ENCODE measurements at places on chromosomes 7 and 10.

GRCh38 chr7:130962109-130962508, 228.1 kb upstream of the KLF14 start:
- DNase-seq = no peak

DNA sequence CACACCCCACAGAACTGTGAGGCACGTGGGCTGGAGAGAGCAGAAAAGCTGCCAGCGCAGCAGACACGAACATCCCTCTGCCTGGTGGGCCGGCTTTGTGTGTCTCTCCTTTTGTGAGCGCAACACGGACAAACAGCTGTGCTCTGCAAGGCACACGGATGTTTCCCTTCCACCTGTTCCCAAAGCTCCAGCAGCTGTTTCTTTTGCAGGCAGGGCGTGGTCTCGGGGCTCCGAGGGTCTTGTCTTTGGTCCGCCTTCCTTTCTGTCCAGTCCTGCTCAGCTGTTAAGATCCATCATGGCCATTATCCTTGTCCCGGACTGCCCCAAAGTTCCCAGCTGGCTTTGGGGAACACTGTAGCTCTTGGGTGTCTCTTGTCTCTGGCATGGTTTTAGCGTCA, 32.7 kb upstream of the SH2B2 start:
- DNase-seq = no peak

- DNase-seq = no peak
These were observed 124.8 kb downstream of the CPED1 start for GRCh38 chr7:121113288-121113687.

GRCh38 chr10:75197906-75198305, 12.7 kb upstream of the VDAC2 start:
- no peak for DNase-seq

DNA sequence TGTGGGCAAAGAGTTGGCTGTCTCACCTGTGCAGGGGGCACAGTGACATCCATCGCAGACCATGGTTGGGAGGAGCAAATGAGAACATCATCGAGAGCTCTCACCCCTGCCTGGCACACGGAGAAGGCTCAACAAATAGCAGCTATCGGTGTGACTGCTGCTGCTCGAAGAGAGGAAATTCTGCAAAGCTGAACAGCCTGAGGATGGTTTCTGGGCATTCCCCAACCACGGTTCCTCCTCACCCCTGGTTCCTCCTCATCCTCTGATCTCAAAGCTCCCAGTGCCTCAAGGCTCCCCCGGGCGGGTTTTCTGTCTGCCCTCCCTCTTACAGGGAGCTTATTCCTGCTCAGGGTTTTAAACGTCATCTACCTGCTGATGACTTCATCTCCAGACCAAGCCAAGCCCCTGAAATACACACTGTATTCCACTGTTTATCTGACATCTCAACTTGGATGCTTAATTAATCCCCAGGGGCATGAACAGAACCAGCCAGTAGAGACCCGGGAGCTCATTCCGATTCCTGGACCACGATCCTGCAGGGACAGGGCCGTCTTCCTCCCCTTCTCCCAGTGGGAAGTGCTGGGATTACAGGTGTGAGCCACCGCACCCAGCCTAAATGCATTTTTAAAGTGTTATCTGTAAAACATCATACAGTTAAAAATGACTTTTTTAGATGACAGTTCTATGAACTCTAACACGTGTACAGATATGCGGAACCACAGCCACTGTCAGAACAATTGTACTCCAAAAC, 19.5 kb upstream of the NOM1 start:
- DNase-seq = no peak

DNA sequence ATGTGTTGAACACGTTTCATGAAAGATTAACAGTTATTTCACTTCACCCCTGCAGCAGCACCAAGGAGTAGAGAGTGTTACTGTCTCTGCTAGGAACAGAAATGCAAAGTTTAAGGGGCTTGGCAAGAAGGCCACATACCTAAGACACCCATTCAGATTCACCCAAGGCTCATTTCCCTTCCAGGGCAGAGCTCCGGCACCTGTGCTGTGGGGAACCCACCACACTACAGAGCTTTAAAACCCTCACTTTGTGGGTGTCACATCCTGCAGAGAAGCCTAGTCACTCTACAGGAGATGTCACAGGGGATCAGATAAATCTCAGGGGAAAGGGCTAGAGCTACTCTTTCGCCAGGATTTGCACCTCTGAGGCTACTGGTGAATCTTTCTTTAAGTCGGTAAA, 176.1 kb upstream of the KLF6 start:
- DNase-seq = no peak

DNA sequence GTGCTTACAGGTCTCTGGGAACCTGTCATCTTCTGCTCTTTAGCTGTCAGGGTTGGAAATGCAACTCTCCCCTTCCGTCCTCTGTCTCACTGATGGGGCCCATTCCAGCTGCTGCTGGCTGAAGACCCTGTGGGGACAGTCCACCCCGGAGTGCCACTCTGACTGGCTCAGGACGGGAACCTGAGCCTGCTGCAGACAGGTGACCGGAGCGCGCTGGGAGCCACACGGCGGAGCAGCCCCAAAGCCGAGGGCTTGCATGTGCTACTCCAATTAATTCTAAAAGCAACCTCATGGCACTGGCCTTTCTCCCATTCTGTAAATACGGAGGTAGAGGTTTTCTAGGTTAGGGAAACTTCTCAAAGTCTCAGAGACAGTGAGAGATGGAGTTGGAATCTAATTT, 223.5 kb upstream of the PITRM1 start:
- DNase-seq = no peak

- no peak for DNase-seq
These were observed 89.2 kb upstream of the BMPER start for GRCh38 chr7:33816106-33816505.

- DNase-seq = no peak
These were observed 4.1 kb upstream of the BMPR1A start for GRCh38 chr10:86752311-86752710.

DNA sequence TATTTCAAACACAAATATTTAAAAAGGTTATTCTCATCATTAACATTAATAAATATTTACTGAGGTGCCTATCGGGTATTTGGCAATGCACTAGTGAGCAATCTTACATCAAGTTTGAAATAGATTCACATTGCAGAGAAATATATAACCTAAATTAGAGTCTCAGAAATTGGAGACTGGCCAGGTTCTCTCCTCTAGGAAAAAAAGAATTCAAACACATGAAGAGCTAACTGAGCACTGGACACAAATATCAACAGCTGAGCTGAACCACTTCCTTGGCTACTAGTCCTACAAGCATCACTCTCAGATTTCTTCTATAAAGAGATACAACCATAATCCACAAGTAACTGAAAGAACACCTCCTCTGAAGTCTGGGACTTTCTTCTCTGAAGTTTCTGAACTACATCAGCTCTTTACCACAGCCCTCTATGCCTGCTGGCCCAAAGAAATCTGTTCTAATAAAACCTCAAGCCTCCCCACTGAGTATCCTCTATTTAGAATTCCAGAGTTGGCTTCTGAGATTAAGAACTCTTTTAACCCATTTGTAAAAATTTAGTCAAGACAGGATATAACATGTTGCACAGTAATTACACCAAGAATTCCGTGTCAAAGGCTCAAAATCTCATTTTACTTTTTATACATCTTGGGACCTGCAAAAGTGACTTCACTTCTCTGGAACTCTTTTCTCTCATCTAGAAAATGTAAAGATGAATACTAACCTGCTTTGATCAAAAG, 45.2 kb downstream of the MTERF1 start:
- no peak for DNase-seq

- no peak for DNase-seq
These were observed 51.4 kb upstream of the PDCD4 start for GRCh38 chr10:110820321-110820814.

- DNase-seq = no peak
These were observed 79.1 kb downstream of the MGMT start for GRCh38 chr10:129546106-129546505.

- no peak for DNase-seq
These were observed 20.6 kb upstream of the SLC13A1 start for GRCh38 chr7:123220396-123220795.

- DNase-seq = no peak
These were observed 149.0 kb upstream of the CDCA7L start for GRCh38 chr7:22094413-22095342.

- DNase-seq = no peak
These were observed 107.3 kb downstream of the ZMIZ1 start for GRCh38 chr10:79176052-79176501.

DNA sequence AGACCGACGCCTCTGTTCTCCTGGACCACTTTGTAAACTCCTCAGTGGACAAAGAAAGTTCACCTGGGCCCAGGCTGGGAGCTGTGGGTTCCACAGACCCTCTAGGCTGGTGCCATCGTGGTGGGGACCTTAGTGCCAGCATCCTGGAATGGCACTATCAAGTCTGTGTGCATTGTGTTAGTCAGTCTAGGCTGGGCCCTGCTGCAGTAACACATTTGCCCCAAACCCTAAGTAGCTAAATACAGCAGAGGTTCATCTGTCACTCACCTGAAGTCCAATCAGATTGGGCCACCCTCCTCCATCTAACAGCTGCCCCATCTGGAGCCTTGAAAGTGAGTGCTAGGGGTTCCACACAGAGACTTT, 110.8 kb downstream of the RGS10 start:
- DNase-seq = no peak

DNA sequence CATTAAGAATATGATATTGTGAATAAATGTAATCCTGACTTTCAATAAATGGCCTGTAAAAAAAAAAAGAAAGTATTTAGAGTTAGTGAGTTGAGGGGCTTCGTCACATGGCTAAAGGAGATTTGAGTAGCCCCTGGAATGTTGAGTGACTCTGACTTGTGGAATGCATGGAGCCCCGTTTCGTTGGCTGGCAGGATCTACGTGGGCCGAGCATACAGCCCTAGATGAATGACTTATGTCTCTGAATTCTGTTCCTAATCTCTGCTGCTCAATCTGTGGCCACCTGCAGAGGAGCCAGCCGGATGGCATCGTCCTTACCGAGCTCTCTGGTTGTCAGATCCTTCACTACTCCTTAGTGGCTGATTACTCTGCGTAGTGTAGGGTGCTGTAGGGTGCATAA, 155.7 kb downstream of the MGMT start:
- no peak for DNase-seq

DNA sequence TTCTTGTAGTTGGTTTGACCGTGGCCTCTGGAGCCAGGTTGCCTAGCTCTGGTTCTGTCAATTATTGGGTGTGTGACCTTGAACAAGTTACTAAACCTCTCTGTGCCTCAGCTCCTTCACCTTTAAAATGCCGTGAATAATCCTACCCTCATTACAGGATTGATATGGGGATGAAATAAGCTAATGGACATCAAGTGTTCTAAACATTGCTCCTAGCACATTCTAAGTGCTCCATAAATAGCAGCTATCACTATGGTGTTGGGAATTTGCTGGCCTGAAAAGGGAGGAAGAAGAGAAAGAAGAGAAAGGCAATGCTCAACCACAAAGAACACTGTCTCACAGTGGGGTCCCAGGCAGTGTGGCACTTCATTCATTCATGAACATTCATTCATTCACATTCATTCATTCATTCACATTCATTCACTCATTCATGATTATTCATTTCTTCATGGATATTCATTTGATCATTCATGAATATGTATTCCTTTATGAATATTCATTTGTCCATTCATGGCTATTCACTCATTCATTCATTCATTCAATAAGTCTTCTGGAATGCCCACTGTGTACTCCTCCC, 38.8 kb downstream of the TMEM130 start:
- DNase-seq = no peak

DNA sequence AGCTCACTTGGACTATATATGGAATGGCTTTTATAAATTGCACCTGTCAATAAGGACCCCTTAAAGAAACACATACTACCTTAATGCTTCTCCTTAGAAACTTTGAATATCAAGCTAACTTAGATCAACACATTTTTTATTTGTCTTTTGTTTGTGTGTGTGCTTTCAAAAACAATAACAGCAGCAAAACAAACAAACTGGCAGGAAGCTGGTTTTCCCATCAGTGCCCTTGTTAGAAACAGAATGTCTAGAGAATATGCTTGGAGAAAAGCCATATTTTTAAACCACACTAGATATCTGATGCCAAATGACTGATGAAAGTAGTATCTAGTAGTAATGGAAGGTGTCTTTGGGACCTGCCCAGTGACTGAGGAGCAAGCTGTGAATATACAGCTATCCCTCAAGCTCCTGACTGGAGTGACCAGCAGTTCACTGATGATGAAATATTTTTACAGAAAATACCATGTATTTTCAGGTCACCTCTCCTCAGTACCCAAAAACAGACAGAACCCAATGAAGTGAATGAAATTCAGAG, 1.0 kb downstream of the PDE1C start:
- no peak for DNase-seq

DNA sequence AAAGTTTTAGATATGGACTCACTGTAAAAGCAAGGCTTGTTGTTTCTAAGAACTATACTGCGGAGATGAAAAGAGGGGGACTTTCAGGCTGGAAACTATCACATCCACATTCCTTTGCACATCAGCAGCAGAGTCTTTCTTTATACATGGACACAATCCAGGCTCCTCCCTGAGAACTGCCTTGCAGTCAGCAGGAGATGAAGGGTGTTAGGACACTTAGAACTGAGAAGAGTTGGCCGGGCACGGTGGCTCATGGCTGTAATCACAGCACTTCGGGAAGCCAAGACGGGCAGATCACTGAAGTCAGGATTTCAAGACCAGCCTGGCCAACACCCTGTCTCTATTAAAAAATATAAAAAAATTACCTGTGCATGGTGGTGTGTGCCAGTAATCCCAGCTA, 9.7 kb upstream of the GARS1 start:
- no peak for DNase-seq

DNA sequence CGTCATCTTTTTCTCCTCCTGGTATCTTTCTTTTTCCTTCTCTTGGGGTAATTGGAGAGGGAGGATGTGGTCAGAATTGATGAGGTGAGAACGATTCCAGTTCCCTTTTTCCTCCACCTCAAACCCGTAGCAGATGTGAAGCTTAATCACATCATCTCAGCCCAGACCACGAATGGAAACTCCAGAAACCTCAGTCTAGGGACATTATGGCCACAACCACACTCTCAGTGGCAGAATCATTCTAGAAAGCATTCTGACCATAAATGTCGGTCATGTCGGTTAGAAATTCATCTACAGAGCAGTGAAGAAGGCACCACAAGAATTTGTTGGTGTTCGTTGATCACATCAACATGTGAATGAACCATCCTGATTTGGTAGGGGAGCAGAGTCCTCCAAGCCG, 78.7 kb downstream of the GATA3 start:
- DNase-seq = peak; percentile 70

GRCh38 chr7:55065079-55065478, 46.3 kb downstream of the EGFR start:
- DNase-seq = no peak

GRCh38 chr7:38600741-38601140, 30.4 kb downstream of the AMPH start:
- DNase-seq = no peak

DNA sequence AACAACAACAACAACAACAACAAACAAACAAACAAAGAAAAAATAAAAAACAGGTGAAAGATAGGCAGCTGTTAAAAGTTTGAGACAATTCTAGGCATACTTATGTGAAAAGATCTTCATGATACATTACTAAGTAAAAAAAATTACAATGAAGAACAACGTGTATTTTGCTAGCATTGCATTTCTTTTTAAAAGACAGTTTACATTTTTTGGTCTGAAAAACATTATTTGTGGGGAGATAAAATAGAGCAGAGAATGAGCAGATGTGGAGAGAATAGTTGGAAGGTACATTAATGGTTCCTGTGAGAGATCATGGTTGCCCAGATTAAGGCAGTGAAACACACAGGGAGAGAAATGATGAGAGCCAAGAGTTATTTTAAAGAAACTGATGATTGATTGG, 210.2 kb upstream of the MKLN1 start:
- no peak for DNase-seq

GRCh38 chr7:23759671-23760391, 49.8 kb downstream of the STK31 start:
- no peak for DNase-seq
